ENCODE measurements at places on chromosomes 12 and 14.

- no peak for DNase-seq
Measured at GRCh38 chr12:116697305-116697704, 40.6 kb downstream of the SPRING1 start.

DNA sequence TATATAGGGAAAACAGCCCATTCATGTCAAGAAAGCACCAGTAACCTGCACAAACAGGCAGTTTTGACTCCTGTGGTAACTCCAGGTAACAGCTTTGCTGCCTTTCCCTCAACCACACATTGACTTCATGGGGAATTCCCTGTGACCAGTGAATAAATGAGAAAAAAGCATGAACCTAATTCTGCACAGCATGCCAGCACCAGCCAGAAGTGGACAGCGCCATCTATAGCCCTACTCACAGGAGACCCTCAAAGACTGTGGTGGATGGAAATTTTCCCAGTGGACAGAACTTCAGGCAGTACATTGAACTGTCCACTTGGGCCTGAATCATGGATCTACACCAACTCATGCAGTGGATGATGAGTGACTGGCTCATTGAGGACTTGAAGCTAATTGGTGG is 152.1 kb downstream of the SLC8A3 start:
- DNase-seq: no peak

DNA sequence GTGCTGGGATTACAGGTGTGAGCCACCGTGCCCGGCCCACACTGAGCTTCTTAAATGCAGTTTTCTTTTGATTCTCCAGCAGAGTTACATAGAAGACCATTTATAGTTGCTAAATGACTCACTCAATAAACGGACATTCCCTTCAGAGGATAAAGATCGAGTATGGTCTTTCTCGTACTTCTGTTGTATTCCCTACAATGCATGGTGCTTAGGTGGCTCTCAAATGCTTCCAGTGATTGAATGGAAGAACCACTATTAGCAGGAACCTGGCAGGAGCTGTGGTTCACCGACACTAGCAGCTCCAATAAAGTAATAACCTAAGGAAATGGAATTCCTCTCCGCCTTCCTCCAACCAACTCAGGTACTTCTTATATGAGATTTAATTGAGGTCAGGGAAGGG is 3.9 kb upstream of the GPRC5A start:
- no peak for DNase-seq

DNA sequence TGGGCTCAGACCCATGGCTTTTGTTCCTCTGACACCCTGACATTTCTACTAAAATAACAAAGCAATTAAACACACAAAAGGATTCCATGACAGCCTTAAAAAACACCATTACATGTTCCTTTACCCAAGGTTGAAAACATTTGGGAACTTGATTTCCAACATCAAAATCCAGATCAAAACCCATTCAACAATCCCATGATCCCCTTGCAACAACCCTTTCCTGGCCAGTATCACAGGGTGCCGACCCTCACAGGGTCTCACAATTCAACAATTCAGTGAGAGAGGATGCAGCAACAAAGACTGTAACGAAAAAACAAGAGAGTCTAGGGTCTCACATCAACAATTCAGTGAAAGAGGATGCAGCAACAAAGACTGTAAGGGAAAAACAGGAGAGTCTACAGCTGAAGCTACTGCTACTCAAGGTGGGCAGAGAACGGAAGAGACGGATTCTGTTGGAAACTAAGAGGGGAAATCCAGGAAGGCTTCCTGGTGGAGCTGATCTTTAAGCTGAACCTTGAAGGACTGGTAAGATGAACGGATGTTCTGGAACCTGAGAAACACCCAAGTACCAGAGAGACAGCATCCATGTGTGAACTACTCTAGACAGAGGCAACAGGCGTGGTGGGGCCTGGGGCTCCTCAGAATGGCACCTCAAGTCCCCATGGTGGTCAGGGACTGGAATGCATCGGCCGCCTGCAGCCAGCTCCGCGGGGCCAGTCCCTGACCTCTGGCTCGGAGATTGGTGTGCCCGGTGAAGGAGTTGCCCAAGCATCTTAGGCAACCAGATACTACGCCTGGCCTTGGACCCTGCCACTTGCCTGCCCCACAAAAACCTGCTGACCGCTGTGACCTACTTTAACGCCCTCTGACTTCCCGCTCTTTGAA is 22.7 kb upstream of the ZFP36L1 start:
- DNase-seq: no peak

DNA sequence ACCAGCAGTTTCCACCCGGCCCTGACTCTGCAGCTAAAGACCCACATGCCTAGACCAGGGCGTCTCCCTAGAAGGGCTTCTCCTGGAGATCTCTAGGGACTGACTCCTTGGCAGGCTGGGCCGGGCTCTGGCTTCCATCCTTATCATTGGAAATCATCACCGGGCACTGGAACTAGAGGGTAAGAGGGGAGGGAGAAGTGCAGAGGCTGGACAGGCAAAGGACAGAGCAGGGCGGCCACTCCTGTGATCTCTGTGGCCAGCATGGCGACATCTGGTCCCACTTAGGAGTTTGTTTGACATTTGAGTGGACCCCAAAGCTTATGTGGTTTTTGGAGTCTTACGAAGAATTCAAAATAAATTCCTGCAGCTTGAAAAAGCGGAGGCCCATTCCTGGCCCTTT is 7.1 kb downstream of the LTBP2 start:
- DNase-seq: no peak

- no peak for DNase-seq
Measured at GRCh38 chr12:110246636-110247339, 34.3 kb upstream of the ATP2A2 start.

DNA sequence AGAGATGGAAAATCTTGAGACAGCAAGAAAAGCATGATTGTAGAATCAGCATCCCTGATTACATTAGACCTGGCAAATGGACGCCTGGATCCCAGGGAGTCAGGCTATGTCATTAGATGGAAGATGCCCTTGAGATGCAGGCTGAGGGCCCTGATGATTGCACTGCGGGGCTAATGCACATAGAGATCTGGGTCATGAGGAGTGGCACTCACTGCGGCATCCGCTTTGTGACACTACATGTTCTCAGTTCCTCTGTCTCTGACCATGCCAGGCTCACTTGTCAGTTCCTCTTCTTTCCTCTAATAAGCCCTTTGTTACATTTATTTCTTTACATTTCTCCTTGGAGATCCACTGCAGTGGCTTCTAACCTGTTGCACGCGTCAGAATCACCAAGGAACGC is 70.1 kb upstream of the GPATCH2L start:
- no peak for DNase-seq

DNA sequence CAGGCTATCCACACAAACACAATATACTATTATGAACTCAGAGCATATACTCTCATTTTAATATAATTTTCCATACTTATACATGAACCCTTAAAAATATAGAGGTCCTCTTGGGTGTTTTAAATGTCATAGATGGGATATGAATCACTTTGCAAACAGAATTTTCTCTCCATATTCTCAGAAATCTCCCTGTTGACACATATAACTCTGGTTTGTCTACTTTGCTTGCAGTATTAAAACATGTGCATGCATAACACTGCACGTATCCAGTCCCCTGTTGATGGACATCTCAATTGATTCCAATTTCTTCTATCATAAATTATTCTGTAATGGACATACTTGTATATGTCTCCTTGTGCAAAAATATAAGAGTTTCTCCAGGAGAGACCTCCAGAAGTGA is 417.5 kb upstream of the TBX3 start:
- DNase-seq: no peak

DNA sequence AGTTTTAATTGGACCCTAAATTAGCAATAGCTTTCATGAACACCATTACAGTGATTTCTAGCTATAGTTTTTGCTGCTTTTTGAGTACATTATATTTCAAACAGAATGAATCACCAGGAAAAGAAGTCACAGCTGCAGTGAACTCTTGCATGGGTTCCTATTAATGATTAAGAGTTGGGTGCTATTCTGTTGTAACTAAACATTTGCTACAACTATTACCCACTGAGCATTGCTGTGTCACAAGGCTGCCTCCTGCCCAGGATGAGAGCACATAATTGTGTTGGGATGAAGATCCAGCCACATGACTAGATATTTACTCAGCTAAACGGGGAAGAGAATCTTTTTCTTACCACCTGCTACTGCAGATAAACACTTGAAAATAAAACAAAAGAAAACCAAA is 152.7 kb downstream of the GXYLT1 start:
- DNase-seq: no peak

DNA sequence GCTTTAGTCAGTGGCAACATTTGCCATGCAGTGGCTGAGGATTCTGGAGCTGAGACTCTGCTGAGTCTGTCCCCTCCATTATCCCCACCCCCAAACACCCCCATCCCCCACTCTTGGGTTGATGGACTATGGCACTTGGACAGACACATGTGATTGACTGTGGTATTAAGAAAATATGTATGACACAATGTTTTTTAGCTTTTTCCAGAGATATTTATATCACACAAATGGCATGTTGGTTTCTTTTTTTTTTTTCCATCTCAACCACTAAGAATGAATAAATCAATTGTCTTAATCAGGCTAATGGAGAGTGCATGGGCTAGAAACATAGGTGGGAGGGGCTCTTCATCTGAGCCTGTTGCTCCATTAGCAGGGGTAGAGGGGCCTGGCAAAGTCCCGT is 30.7 kb upstream of the MAP1LC3B2 start:
- no peak for DNase-seq

GRCh38 chr12:12792421-12792820 is 7.0 kb downstream of the APOLD1 start:
- DNase-seq: no peak

- DNase-seq: no peak
Measured at GRCh38 chr12:50246873-50247612, 36.3 kb downstream of the LIMA1 start.

DNA sequence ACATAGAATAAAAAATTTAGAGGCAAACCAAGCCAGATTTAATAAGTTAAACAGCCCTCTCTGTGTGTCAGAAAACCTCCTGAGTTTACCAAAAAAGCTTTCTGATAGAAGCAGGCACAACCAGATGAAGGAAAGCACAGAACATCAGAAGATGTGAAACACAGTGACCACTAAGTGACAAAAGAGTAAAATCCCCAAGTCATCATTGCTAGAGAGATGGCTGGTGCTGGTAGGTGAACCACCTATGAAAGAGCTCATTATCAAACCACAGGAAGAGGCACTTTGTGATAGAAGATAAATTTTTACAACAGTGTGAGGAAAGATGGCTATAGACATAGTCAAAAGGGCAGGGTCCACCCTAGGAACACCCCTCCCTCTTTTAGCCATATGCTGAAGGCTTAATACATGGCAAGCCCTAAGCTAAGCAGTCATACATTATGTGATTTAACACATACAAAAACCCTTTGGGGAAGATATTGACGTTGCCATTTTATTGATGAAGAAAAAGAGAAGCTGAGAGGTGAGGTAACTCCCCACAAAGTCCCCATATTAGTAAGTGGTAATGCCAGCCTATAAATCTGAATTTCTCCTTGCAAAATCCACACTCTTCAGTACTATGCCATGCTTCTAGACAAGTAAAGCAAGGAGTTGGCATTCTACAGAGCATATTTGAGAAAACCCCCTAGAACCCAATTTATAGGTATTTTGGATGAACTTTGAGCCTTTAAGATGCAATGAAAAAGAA is 449.9 kb downstream of the LRIG3 start:
- DNase-seq: no peak

DNA sequence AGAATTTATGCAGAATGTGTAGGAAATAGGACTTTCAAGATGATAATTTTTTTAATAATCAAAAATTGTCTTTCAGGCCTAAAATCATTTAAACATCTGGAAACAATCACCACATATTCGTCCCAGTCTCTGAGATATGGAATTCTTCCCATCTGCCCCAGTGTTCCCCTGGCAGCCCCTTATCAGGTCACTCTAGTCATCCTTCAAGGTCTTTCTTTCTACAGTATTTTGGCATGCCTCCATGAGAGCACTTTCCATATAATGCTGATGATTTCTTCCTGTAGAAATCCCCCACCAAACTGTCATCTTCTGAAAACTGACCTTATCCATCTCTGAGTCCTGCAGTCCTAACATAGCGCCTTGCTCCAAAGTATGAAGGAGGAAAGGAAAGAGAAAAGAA is 422.1 kb downstream of the RPS29 start:
- no peak for DNase-seq

DNA sequence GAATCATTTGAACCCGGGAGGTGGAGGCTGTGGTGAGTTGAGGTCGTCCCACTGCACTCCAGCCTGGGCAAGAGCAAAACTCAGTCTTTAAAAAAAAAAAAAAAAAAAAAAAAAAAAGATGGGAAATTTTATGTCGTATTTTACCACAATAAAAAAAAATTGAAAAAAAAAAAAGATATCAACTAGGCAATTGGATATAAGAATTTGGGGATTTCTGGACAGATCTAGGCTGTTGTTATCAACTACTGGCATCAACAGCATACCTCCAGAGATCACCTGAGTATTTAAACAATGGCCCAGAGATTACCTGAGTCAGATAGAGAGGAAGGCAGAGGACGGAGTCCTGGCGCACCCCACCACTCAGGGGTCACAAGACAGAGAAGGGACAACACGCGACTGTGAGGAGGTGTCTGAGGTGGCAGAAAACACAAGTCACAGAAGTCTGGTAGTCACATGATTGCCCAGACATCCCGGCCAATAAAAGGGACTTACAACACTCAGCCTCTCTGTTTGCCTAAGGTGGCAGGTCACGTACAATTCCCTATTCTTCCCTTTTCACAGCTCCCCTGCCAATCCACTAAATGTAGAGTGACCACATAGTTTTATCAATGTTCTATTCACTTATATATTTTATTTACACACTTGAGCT is 1.8 kb downstream of the SPRING1 start:
- DNase-seq: no peak

GRCh38 chr14:75222208-75222701 is 45.8 kb upstream of the TMED10 start:
- no peak for DNase-seq

GRCh38 chr12:102959391-102959790 is 1.9 kb downstream of the ASCL1 start:
- no peak for DNase-seq

DNA sequence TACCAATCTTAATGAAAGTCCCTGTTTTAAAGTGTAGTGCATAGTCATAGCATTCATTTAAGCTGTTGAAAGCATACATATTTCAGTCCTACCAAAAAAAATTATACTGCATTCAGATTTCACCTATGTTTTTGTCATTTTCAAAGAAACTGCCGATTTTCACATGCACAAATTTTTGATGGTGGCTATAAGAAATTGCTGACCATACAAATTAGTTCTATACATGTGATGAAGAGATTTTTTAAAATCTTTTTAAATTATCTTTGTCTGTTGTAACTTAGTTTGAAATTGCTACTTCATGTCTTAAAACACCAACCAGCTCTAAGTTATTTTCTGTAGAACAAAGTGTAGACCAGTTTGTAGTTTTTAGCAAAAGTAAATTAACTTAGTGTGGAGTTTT is 3.5 kb upstream of the GTF2A1 start:
- DNase-seq: no peak

- DNase-seq: no peak
Measured at GRCh38 chr12:88503281-88503703, 77.0 kb downstream of the KITLG start.

- DNase-seq: no peak
Measured at GRCh38 chr14:97824218-97824617, 1027.0 kb downstream of the VRK1 start.

- no peak for DNase-seq
Measured at GRCh38 chr12:79426121-79426520, 264.6 kb downstream of the PAWR start.

- no peak for DNase-seq
Measured at GRCh38 chr12:105067511-105068031, 16.7 kb downstream of the ALDH1L2 start.

GRCh38 chr12:13798162-13798561 is 183.2 kb downstream of the GRIN2B start:
- no peak for DNase-seq

GRCh38 chr12:85865890-85866289 is 8.2 kb upstream of the NTS start:
- no peak for DNase-seq

All from activated CD8-positive, alpha-beta memory T cell treated with anti-CD3 and anti-CD28 coated beads for 1 hour (primary cell).